CD4-positive, alpha-beta T cell treated with Interleukin-1 beta for 1 hour (primary cell): ENCODE measurements at places on chromosomes 6 and 20.

DNA sequence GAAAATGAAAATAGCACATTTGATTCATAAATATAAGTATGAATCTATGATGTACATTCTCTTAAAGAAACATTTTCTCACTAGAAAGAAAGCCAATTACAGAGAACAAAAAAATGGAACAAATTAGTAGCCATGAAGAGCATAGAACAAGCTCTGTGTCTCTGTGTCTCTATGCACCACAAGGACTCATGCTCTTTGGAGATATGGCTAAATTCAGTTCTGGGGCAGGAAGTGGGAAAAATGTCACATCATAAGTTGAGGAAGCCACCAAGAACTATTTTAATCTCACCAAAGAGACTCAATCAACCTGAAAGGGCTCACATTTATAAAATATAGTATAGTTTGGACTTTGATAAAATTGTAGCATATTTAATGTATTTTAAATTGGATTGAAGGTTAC, 1259.8 kb upstream of the GJE1 start:
- DNase-seq, result no peak

GRCh38 chr6:101818051-101818450, 424.5 kb downstream of the GRIK2 start:
- no peak for DNase-seq

DNA sequence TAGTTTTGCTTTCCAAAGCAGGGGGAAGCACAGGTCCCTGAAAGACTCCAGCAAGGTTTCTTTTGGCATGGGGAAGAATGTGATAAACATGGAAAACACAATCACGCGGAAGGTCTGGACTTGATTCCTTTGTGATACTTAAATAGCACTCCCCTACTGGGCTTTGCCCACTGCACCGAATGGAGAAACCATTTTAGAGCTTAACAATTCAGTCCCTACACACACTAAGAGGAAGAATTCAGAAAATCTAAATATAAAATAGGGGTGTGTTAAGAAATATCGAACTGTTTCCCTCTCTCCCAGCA, 71.4 kb upstream of the NHSL1 start:
- no peak for DNase-seq

- no peak for DNase-seq
These were observed 1.4 kb downstream of the SENP6 start for GRCh38 chr6:75603106-75603420.

DNA sequence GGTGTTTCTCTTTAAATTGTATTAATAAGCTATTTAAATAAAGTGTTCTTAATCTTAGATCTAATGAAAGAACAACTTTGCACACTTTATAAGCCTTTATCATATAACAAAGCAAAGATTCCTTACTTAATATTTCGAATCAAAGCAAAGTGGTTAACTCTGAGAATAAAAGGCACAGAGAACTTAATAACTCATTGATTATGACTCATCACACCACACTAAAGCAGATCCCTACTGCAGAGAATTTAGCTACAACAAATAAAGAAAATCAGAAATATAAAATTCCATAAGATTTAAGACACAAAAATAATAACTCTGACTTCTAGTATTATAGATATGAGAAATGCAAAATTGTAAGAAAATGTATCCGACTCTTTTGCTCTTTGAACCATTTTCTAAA, 135.6 kb upstream of the RUNX2 start:
- DNase-seq, result no peak

DNA sequence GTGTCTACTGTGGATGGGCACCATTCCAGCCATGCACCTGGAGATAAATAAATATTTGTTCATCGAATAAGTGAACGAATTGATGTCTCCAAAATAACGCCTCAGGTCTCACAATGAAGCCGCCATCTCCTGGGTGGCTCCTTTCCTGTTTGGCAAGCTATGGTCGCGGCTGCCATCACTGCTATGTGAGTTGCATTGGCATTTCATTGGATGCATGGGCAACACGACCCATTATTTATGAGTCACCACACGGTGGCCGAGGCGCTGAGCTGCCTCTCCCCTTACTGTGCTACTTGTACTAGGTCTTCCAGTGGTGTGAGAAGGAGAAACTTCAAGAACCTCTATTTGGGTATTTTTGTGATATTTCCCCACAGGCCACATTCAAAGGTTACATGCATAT, 21.3 kb upstream of the PDE10A start:
- DNase-seq, result no peak

DNA sequence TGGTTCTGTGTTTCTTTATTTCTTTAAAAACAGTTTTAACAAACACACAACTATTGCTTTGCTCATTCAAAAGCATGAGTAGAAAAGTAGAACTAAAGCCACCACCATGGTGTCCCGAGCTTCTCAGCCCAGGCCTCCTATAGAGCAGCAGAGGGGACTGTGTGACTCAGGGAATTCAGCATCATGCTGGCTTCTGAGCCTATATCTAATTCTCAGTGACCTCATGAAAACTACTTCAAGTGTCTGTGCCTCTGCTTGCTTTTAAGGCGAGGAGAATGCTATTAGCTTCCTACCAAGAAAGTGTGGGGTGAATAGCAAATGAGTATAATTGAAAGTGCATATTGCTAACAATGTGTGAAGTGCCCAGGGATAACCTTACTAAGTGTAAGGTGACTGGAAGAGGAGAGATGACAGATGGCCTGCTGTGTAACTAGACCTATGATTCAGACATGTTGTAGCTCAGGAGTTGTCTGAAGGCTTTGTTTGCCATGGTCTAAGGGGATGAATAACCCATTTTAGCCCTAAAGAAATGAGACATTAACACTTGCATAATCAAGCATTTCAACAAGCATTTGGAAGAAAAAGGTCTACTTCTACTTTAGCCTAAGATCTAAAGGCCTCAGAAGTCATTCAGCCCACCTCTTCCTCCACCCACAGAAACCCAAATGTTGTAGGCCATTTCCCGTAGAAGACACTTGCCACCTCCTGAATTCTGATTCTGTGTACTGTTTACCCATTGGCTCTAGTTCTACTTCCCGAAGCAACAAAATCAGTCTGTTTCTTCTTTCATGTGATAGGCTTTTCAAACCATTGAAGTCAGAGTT, 121.5 kb upstream of the ARG1 start:
- no peak for DNase-seq

DNA sequence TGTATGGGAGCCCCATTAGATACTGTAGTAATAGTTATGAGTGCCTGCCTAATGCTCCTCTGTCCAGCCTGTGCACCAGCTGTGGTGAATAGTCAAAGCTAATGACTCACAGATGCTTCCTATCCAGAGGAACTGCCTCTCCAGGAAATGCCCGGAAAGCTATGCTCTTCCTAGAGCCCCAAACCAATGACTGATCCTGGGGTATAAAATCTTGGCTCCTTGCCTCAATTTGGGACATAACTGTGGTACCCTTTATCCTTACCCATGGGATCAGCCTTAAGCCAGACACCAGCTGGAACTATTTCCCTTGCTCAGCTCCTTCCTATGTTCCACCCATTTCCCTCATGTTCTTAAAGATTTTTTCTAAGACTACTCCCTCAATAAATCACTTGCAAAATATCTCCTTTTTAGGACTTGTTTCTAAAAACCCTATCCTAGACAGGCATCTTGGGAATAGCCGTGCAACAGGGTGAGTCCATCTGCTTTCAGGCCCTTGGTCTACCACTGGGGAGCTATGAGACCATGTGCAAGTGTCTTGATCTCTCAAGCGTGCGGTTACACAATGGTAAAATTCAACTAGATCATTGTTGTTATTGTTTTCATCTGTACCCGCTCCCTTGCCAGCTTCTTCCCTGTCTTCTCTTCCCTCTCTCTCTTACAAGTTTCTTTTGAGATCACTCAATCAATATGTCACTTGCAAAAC, 283.7 kb downstream of the BTBD3 start:
- no peak for DNase-seq

- DNase-seq, result no peak
These were observed 366.7 kb upstream of the MAP3K7 start for GRCh38 chr6:90953405-90954161.

DNA sequence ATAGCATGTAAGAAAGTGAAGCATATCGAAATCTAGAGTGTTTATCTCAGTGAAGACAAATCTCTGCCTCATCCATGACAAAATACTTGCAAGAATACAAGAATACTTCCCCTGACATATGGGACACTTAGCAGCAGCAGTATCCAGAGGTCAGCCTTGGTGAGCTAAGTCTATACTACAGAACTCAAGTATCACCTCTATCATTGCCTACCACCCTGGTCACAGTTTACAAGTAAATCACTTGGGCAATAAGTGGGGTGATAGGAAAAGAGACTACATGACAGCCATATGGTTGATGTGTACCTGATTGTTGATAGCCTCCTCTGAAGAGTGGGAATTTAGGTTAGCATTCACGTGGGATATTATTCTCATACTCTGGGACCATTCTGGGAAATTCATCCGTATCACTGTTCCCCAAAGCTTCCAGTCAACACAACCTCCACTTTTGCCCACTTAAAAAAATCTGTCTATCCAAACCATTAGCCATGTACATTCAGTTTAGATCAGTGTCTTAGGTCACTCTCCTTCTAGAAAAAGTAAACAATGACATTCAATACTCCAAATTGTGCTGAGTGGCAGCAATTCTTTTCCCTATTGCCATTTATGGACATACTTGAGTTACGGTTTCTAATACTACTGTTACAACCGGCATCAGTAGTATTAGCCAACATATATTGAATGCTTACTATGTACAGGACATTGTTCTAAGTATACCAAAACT, 118.2 kb upstream of the PRSS16 start:
- no peak for DNase-seq

DNA sequence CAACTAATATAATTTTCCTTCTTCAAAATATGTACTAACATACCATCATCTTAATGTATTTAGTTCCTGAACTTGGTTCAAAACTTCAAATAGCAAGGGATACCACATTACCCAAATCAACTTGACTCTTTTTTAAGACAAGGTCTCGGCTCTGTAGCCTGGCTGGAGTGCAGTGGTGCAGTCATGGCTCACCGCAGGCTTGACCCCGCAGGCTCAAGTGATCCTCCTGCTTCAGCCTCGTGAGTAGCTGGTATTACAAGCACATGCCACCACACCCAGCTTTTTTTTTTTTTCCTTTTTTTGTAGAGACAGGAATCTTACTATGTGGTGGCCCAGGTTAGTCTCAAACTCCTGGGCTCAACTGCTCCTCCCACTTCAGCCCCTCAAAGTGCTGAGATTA, 55.9 kb upstream of the LYRM2 start:
- no peak for DNase-seq

- no peak for DNase-seq
These were observed 148.3 kb upstream of the NRSN1 start for GRCh38 chr6:23977706-23978105.

DNA sequence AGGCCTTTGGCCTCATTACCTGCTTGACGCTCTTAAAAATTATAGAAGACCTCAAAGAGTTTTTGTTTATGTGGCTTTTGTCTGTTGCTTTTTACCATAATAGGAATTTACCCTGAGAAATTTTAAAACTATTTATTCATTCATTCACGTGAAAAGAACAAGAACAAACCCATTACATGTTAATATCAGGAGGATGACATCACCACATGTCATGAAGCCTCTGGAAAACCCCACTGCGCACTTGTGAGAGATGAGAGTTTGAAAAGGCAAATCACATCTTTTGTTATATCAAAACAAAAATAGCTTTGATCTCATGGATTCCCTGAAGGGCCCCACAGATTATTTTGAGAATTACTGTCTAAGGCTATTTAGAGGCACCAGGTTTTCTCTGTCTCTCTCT, 61.3 kb upstream of the EYA2 start:
- DNase-seq, result no peak

DNA sequence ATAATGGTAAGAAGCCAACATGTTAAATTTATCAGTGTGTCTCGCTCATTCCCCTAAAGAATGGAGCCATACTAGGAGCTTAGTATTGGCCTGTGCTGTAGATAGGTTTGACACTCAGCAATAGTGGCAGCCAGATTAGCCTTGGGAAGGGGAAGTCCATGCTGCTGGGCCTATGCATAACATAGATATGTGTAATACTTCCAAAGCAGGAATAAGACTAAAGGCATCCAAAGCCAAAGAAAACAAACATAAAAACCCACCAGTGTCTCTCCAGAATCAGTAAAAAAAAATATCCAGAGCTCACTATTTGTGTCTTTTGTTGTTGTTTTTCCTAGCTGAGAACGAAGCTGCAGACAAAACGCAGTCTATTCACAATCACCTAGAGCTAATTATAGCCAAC, 104.2 kb upstream of the STXBP5 start:
- DNase-seq, result no peak

DNA sequence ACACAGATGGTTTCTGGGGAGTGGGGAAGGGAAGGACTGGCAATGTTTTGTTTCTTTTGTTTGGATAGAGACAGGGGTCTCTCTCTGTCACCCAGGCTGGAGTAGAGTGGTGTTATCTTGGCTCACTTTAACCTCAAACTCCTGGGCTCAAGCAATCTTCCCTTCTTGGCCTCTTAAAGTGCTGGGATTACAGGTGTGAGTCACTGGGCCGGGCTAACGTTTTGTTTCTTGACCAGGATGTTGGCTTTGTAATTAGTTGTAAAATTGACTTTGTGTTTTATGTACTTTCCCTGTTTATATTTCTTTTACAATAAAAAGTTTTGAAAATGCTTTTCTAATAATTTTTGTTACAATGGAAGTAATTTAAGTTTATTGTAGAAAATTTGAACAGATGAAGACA, 10.9 kb downstream of the SPATS1 start:
- no peak for DNase-seq

DNA sequence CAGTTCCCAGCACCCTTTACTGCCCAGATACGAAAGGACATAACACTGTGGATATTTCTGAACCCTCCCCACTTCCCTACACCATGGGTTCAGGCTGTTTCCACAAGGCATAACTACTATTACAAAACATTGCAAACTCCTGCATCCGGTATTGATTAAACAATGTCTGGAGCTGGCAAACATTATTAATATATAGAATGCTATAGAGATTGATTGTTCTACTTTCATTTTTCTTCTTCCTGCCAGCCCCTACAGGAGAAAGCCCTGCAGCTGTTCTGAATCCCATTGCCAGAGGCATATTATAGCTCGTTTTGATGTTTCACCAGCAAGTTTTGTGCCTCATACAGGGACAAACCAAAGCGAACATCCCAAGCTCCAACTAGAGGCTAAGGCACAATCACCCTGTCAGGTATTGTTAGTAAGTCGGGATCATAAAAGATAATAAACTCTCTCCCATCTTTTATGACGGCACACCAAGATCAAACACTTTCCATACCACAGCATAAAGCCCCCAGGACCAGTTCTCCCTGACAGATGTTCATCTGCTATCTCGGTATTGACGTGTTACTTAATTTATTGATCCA, 331.1 kb upstream of the NT5E start:
- DNase-seq, result no peak

GRCh38 chr6:152642578-152643375, 5.6 kb upstream of the SYNE1 start:
- peak; percentile 54 for DNase-seq

GRCh38 chr6:36955671-36956445, 1.3 kb downstream of the PI16 start:
- no peak for DNase-seq
